Right hindlimb (tissue), 1 donor: ENCODE measurements at places on chromosomes 3 and 15.

DNA sequence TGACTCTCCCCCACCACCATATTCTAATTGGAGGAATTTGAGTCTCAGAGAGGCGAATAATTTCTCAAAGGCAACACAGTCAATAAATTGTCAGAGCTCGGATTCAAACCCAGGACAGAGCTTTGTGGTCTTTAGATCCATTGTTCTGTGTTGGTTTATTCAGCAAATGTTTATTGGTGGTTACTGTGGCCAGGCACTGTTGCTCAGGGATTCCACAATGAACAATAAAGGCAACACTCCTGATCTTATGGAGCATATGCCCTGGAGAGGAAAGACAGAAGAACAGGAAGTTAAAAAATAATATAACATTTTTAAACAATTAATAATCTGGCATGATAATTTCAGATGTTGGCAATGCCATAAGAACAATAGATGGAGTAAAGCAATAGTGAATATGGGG, 291.7 kb upstream of the NR2E3 start:
- DNase-seq, result no peak

- no peak for DNase-seq
Observed at GRCh38 chr3:197680955-197681521, 55.7 kb downstream of the RUBCN start.

DNA sequence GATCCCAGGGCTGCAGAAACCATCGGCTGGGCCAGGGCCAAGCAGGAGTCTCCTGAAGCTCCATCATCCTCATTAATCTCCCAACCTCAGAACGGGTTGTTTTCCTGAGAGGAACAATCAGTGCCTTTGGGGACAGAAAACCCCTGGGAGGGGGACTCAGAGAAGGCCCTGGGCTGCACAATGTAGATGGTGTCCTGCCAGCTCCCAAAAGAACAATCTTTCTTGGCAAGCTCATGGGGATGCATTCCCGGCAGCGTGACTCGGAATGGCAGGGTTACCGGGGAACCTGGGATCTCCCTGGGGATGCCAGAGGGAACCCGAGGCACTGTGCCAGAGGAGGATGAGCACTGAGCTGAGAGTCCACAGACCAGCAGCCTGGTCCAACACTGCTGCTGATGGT, 72.1 kb upstream of the ATP2B2 start:
- no peak for DNase-seq

DNA sequence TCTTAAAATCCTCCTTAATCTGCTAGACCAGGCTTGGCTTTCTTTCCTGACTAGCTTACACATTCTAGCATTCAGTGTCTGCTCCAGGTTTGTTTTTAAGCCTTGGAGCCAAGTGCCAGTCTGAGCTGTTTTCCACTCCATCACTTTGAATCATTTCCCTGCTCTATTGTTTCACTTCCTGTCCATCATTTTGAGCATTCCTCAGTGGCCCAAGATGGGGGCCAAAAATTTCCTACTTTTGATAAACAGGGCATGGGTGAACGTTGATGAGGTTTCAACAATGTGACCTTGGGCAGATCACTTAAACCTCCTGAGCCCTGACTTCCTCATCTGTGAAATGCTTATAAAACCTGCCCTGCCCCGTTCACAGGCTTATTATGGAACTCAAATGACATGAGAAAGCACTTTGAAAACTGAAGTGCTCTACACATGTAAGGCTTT, 4.4 kb downstream of the CYP19A1 start:
- no peak for DNase-seq

DNA sequence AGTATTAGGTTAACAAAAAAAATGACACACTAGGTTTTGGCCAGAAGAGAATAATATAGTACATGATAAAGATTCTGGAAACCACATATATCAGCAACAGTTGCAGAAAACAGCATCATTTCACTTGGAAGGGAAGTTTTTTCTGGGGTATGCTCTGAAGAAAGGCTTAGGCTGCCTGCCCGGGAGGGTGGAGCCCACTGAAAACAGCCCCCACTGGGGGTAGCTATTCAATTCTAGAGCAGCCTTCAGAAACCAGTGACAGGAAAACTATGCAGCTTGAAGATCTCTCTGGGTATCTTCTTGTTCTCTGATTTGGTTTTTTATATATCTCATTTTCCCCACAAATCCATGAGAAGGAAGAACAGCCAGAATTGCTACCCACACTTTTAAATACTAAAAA, 43.2 kb downstream of the ZMAT3 start:
- no peak for DNase-seq

GRCh38 chr15:33907326-33907725, 61.0 kb upstream of the CHRM5 start:
- no peak for DNase-seq

- DNase-seq, result no peak
Observed at GRCh38 chr3:28841441-28841840, 439.4 kb upstream of the RBMS3 start.

DNA sequence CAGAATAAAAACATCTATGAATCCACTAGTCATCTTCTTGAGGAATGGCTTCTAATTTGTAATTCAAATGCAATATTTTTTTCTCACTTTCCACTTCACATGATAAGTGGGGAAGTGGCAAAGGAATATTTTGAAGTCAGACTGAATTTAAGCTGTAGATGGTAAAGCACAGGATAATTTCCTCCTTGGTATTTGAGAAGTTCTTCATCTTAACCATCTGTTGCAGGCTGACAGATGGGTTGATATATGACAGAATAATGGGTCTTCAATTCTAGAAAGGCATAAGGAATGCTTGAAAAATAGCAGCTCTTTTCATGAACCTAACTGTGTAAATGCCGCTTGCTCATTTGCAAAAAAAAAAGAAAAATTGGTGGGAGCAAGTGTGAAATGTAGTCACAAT, 66.5 kb upstream of the SNTN start:
- DNase-seq, result no peak

DNA sequence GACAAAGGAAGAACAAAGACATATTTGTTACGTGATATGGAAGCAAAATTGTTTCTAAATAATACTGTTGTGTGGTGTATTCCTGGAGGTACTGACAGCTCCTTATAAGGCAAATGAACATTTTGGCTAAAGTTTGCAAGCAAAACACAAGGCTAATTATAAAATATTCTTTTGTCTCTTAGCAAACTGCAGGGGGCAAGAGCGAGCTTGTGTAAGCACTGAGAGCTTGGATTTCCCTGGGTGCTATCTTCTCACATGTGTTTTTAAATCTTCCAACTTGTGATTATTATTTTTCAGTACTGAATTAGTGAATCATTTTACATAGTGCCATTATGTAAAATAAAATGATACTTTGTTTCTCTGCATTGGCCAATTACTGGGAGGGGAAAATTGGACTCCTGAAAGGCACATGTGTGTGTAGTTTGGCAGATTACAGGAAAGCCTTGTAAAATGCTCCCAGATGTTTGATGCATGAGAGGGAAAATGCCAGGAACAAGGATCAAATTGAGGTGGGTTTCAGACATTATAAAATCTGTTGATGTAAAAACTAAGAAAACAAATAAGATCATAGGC, 611.5 kb downstream of the AGBL1 start:
- DNase-seq, result no peak

- no peak for DNase-seq
Observed at GRCh38 chr3:190132371-190132770, 11.7 kb upstream of the P3H2 start.

GRCh38 chr3:133277813-133278212, 122.0 kb upstream of the BFSP2 start:
- no peak for DNase-seq
